ENCODE measurements at places on chromosomes 7 and 10. TPM values are rescaled to one million over a fixed set of nuclear protein-coding genes. Genes with fewer than 3 reads are reported as not detected.
A peak's percentile ranks its signal among the peaks of the same experiment; 100 is the strongest.

The COL28A1 gene
- 3.0 TPM for total RNA-seq

The DGKI gene
- total RNA-seq = 1.3 TPM

The IFIT3 gene
- 14.0 TPM for total RNA-seq

The CYP3A5 gene
- not detected for total RNA-seq

The C10orf71 gene
- total RNA-seq = 200 TPM

The NRBF2 gene
- total RNA-seq = 10.2 TPM

The BMPR1A gene
- 42.6 TPM for total RNA-seq

The AP1S1 gene
- total RNA-seq = 7.8 TPM

The OLAH gene
- not detected for total RNA-seq

The SPAG6 gene
- not detected for total RNA-seq

The TRIL gene
- 3.0 TPM for total RNA-seq

DNA sequence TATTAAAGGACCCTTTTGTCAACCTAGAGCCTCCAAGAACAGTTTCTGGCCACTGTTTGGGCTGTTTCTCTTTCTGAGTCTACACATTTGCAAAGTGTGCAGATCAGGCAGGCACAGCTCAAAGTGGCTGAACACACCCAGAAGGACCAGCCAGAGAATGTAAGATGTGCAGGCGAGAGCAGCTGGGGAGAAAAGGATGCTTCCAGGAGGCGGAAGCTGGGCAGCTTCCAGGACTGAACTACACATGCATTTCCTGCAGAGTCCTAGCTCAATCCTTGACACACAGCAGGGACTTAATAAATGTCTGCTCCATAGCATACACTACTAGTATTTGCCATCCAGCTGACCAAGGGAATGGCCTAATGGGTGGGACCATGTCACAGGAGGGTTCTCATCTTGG lies 70.9 kb downstream of the CTBP2 start:
- H3K27me3 ChIP-seq = no peaks in the 10 kb centered on the region
- no peak overlapping the region for H3K4me3 ChIP-seq

DNA sequence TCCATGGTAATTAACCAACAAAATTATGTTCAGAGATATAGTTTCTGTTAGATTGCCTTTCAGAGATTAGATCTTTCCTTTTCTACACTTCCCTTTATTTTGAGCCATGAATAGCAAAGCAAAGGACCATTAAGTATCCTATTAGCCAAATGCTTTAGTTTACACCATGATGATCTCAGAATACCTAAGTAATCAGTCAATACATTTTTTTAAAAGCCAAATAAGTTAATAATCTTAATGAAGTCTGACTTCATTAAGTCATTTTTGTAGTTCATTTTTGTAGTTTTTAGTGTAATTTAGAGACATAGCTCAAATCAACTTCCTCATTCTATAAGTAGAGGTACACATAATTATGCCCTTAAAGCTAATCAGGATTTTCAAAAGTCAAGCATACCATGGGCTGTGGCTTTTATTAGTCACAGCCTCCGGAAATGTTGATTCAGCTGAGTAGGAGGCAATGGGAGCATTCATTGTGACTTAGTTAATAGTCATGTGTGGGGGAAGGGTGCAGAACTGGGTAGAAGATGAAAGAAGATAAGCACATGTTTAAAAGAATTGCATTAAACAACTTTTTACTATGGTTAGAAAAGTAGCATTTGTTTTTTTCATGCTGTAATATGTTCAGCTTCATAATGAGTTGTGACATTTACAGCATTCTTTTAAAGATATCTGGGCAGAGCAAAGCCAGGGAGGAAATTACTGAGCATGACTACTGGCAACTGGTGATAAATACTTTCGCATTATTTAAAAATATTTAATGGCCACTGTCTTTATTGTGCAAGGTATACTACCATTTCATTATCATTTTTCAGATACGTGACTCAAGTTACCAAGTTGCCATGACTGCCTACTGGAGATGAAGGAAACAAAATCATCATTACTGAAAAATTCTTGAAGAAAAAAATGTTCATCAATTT lies 57.3 kb upstream of the CCDC71L start:
- H3K4me3 ChIP-seq = no peak overlapping the region
- peaks cover 6% of the 10 kb centered on the region for H3K4me1 ChIP-seq
- DNase-seq = peak; percentile 36
- no peak overlapping the region for H3K27ac ChIP-seq

DNA sequence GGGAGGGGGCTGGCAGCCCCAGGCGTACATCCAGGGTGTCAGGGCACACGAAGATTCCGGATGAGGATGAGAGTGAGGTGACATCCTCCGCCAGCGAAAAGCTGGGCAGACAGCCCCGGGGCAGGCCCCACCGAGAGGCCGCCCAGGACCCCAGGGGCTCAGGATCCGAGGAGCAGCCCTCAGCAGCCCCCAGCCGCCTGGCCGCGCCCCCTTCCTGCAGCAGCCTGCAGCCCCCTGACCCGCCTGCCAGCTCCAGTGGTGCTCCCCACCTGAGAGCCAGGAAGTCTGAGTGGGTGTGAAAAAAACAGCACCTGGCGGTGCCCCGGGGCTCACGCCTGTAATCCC lies 3.2 kb downstream of the GJD4 start:
- H3K4me1 ChIP-seq = peaks cover 4% of the 10 kb centered on the region
- H3K4me3 ChIP-seq = peak overlapping the region; percentile 49
- H3K36me3 ChIP-seq = no peaks in the 10 kb centered on the region
- no peak for DNase-seq
- no peak overlapping the region for H3K27ac ChIP-seq

- H3K27ac ChIP-seq = no peak overlapping the region
- DNase-seq = no peak
- no peaks in the 10 kb centered on the region for H3K36me3 ChIP-seq
- no peaks in the 10 kb centered on the region for H3K27me3 ChIP-seq
- H3K4me3 ChIP-seq = no peak overlapping the region
- H3K4me1 ChIP-seq = no peaks in the 10 kb centered on the region
Measured at GRCh38 chr10:52540479-52540984, 226.5 kb downstream of the DKK1 start.

- no peak for DNase-seq
- H3K27me3 ChIP-seq = no peaks in the 10 kb centered on the region
- H3K4me1 ChIP-seq = peaks cover 4% of the 10 kb centered on the region
- H3K27ac ChIP-seq = no peak overlapping the region
- H3K4me3 ChIP-seq = no peak overlapping the region
- H3K36me3 ChIP-seq = no peaks in the 10 kb centered on the region
Measured at GRCh38 chr10:77392851-77393250, 244.8 kb downstream of the KCNMA1 start.

GRCh38 chr7:142161921-142162320 lies 50.4 kb downstream of the MGAM2 start:
- no peaks in the 10 kb centered on the region for H3K4me1 ChIP-seq
- no peaks in the 10 kb centered on the region for H3K36me3 ChIP-seq
- H3K27ac ChIP-seq = no peak overlapping the region
- H3K4me3 ChIP-seq = no peak overlapping the region
- no peaks in the 10 kb centered on the region for H3K27me3 ChIP-seq

GRCh38 chr10:94680544-94680943 lies 3.0 kb upstream of the CYP2C18 start:
- H3K27me3 ChIP-seq = peaks cover 4% of the 10 kb centered on the region
- H3K36me3 ChIP-seq = no peaks in the 10 kb centered on the region
- no peak overlapping the region for H3K4me3 ChIP-seq
- no peak overlapping the region for H3K27ac ChIP-seq

- DNase-seq = no peak
- no peaks in the 10 kb centered on the region for H3K27me3 ChIP-seq
- H3K36me3 ChIP-seq = no peaks in the 10 kb centered on the region
Measured at GRCh38 chr10:34578468-34578867, 236.6 kb downstream of the PARD3 start.

GRCh38 chr7:41005374-41005901 lies 697.5 kb downstream of the INHBA start:
- H3K27ac ChIP-seq = no peak overlapping the region
- peak; percentile 29 for DNase-seq
- H3K27me3 ChIP-seq = no peaks in the 10 kb centered on the region
- no peaks in the 10 kb centered on the region for H3K36me3 ChIP-seq

DNA sequence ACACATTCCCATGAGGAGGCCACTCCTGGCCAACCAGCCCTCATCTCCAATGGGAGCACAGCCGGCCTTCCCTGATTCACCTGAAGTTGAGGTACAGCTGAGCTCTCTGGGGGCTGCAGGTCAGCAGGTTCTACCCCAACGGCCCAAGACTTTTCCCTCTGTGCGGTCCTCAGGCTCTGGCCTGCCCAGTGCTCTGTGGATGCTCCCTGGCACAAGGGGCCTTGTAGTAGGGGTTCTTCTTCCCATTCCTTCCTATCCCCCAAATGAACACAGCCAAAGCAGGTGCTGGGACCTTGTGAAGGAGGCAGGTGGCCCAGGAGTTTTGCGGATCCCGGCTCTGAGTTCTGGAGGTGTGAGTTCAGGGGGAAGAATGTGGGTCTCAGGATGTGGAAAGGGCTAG lies 72.2 kb downstream of the PLXNA4 start:
- no peaks in the 10 kb centered on the region for H3K27me3 ChIP-seq
- no peak for DNase-seq

DNA sequence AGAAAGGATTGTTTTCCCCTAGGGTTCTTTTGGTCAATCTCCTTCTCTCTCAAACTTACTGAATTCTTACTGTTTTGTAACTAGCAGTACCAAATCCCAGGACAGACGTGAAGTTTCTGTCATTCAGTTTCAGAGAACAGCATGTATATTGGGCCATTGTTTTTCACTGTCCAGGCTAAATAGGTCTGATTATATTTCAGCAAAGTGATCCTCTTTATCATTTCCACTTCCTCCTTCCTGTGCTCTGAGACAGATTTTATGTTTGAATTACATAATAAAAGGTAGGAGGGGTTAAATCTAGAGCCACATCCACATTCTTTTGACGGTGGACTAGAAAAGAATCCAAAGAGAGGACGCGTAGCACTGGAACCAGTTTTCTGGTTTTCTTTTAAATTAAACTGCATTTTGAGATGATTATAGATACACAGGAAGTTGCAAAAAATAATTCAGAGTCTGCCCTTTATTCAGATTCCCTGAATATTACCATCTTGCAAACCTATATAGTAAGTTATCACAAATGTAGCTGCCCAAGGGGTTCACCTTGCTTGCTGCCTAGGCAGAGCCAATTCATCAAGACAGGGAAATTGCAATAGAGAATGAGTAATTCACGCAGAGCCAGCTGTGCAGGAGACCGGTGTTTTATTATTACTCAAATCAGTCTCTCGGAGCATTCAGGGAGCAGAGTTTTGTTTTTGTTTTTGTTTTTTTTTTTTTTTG lies 40.1 kb downstream of the AKR1E2 start:
- no peaks in the 10 kb centered on the region for H3K27me3 ChIP-seq
- no peak for DNase-seq
- H3K36me3 ChIP-seq = no peaks in the 10 kb centered on the region
- no peak overlapping the region for H3K4me3 ChIP-seq
- no peaks in the 10 kb centered on the region for H3K4me1 ChIP-seq
- H3K27ac ChIP-seq = peak overlapping the region; percentile 40

GRCh38 chr7:158955146-158955870 lies 99.0 kb downstream of the DYNC2I1 start:
- H3K36me3 ChIP-seq = no peaks in the 10 kb centered on the region
- no peak for DNase-seq
- H3K4me1 ChIP-seq = peaks cover 14% of the 10 kb centered on the region
- peaks cover 23% of the 10 kb centered on the region for H3K27me3 ChIP-seq

DNA sequence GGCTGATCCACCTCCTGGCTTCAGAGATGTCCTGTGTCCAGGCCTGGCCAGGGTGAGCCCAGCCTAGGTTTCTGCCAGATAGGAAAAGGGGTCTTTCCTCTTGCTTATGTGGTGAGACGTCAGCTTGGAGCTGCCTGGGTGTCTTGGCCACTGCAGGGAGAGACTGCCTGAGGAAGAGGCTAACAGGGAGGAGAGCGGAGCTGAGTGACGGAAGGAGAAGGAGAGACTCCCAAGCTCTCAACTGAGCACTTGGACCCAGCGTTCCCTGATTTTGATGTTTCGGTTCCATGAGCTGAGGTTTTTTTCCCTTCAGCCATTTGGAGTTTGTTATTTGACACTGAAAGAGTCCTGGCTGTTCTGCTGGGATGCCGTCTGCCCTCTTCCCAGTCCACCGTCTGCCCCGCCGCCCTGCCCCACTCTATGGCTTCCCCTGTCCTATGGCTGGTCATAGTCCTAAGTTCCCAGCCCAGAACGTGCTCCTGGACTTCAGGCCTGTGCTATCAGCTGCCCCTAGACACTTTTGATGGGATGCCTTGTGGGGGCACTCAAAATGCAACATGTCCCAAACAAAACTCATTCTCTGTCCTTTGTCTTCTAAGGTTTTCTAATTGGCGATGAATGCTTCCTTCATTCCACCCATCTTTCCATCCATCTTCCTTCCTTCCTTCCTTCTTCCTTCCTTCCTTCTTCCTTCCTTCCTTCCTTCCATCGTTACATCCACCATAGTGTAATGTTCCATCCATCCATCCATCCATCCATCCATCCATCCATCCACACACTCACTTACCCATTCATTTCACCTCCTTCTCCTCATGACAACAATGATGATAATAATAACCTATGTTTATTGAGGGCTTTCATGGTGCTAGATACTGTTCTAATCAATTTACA lies 20.3 kb upstream of the PCBD1 start:
- H3K27me3 ChIP-seq = no peaks in the 10 kb centered on the region
- H3K4me1 ChIP-seq = peaks cover 15% of the 10 kb centered on the region

GRCh38 chr10:93126483-93127052 lies 52.9 kb downstream of the CYP26A1 start:
- no peaks in the 10 kb centered on the region for H3K27me3 ChIP-seq
- no peak for DNase-seq
- no peaks in the 10 kb centered on the region for H3K4me1 ChIP-seq
- H3K27ac ChIP-seq = no peak overlapping the region
- H3K4me3 ChIP-seq = no peak overlapping the region
- no peaks in the 10 kb centered on the region for H3K36me3 ChIP-seq

DNA sequence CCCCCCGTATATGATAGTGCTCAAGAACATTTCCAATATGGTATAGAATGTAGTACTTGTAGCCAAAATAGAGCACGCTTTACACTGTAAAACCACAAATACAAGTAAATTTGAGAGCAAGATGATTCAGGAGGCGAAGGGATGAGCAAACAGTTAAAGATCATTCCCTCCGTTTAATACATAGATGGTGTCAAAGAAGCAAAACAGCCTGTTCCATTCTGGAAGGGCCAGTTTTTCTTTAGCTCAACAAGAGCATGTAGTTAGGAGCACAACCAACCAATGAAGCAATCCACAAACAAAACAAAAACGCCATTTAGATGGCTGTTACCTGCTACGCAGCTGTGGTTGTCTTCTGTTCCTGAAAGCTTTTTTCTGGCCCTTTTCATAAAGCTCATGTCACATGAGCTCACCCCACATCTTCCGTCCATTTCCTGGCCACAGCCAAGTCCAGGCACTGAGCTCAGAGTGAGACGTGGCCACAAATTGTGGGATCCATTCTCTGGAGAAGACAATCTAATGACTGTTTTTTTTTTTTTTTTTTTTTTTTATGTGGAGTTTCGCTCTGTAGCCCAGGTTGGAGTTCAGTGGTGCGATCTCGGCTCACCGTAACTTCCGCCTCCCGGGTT lies 185.6 kb downstream of the FANK1 start:
- H3K27me3 ChIP-seq = peaks cover 14% of the 10 kb centered on the region
- no peaks in the 10 kb centered on the region for H3K36me3 ChIP-seq
- no peak overlapping the region for H3K27ac ChIP-seq
- no peak overlapping the region for H3K4me3 ChIP-seq
- H3K4me1 ChIP-seq = no peaks in the 10 kb centered on the region
- no peak for DNase-seq

- H3K27ac ChIP-seq = no peak overlapping the region
- DNase-seq = no peak
- H3K36me3 ChIP-seq = no peaks in the 10 kb centered on the region
- H3K4me3 ChIP-seq = no peak overlapping the region
- H3K4me1 ChIP-seq = no peaks in the 10 kb centered on the region
- H3K27me3 ChIP-seq = no peaks in the 10 kb centered on the region
Measured at GRCh38 chr10:14124941-14125340, 205.8 kb downstream of the FRMD4A start.

GRCh38 chr7:16989811-16990413 lies 108.1 kb upstream of the AGR3 start:
- DNase-seq = peak; percentile 55
- peak overlapping the region; percentile 40 for H3K27ac ChIP-seq
- no peaks in the 10 kb centered on the region for H3K27me3 ChIP-seq
- H3K4me1 ChIP-seq = no peaks in the 10 kb centered on the region
- peak overlapping the region; percentile 21 for H3K4me3 ChIP-seq

Data from heart right ventricle (tissue), 16 donors.